ENCODE measurements at places on chromosomes 5 and 9. TPM values are rescaled to one million over a fixed set of nuclear protein-coding genes. Genes with fewer than 3 reads are reported as not detected.

DNA sequence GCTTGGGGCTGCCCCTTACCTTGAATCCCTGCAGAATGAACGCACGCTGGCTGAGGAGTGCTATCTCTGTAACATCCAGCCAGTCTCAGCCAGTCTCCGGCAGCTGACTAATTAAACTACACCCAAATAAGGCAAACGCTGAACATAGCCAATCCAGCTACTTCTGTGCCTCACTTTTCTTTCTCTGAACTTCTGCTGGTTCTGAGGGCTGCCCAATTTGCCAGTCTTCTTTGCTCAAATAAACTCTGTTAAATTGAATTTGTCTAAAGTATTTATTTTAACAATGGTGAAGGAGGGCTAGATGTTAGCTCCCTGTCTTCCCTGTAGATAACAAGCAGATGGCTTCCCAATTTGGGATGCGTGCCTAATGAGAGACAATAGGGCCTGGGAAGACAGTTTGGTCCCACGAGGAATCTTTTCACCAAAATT is 154.0 kb upstream of the NFIL3 start:
- H3K4me3 ChIP-seq: no peak overlapping the region
- no peaks in the 10 kb centered on the region for H3K4me1 ChIP-seq
- H3K27me3 ChIP-seq: no peaks in the 10 kb centered on the region
- no peak overlapping the region for H3K27ac ChIP-seq
- H3K36me3 ChIP-seq: no peaks in the 10 kb centered on the region

- DNase-seq: no peak
- no peak overlapping the region for H3K27ac ChIP-seq
- no peak overlapping the region for H3K4me3 ChIP-seq
These were observed 177.8 kb upstream of the SGCD start for GRCh38 chr5:156149213-156149612.

Gene ASPN
- not detected for total RNA-seq

- H3K4me3 ChIP-seq: no peak overlapping the region
- H3K27me3 ChIP-seq: no peaks in the 10 kb centered on the region
- no peak overlapping the region for H3K27ac ChIP-seq
- no peaks in the 10 kb centered on the region for H3K4me1 ChIP-seq
- H3K36me3 ChIP-seq: no peaks in the 10 kb centered on the region
- no peak for DNase-seq
These were observed 96.6 kb downstream of the DPYSL3 start for GRCh38 chr5:147413266-147413665.

- H3K4me3 ChIP-seq: no peak overlapping the region
- H3K27me3 ChIP-seq: no peaks in the 10 kb centered on the region
- peaks cover 6% of the 10 kb centered on the region for H3K36me3 ChIP-seq
- H3K4me1 ChIP-seq: peaks cover 2% of the 10 kb centered on the region
- no peak overlapping the region for H3K27ac ChIP-seq
These were observed 101.2 kb downstream of the PARP8 start for GRCh38 chr5:50767588-50767987.

DNA sequence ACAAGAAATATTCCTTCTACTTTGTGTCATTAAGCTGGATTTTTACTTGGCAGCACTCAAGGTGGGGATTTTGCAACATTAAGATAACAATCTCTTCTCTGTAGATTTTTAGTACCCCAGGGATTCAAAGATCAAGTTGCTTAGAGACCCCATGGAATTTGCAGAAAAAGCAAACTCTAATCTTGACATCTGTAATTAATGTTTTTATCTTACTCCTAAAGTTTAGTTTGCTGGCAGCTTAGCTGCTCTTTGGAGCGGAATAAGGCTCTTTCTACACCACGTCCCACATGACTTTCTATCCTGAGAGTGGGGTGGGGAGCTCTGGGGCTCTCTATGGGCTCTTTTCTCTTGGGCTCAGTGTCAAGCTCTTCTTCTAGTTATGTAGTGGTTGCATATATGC is 21.7 kb upstream of the SPDL1 start:
- H3K27ac ChIP-seq: no peak overlapping the region
- no peaks in the 10 kb centered on the region for H3K4me1 ChIP-seq
- no peaks in the 10 kb centered on the region for H3K27me3 ChIP-seq
- no peaks in the 10 kb centered on the region for H3K36me3 ChIP-seq

- H3K4me3 ChIP-seq: no peak overlapping the region
- no peaks in the 10 kb centered on the region for H3K36me3 ChIP-seq
- no peak overlapping the region for H3K27ac ChIP-seq
- DNase-seq: no peak
- no peaks in the 10 kb centered on the region for H3K4me1 ChIP-seq
- no peaks in the 10 kb centered on the region for H3K27me3 ChIP-seq
These were observed 285.1 kb upstream of the CDH6 start for GRCh38 chr5:30908356-30908755.
